ENCODE measurements at places on chromosomes 3 and 15.

GRCh38 chr3:146529021-146529420 is 15.4 kb downstream of the PLSCR1 start:
- DNase-seq = no peak

DNA sequence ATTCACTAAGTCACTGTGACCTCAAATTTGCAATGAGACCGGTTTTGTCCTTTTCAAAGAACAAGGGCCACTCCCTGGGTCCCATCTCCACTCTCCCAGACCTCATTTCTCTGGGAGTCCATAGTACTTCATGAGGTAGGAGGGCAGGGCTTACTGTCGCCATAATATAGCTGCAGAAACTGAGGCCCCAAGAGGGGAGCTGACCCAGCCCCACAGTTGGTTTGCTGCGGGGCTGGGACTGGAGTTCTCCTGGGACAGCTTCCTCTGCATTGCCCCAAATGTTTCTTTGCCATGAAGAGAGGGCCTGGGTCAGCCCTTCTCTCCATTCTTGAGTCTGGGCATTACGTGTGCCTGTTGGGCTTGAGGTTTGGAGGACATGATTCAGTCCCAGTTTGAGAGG is 60.1 kb downstream of the ITGA11 start:
- no peak for DNase-seq

GRCh38 chr3:159950156-159950898 is 38.3 kb upstream of the IL12A start:
- DNase-seq = no peak

DNA sequence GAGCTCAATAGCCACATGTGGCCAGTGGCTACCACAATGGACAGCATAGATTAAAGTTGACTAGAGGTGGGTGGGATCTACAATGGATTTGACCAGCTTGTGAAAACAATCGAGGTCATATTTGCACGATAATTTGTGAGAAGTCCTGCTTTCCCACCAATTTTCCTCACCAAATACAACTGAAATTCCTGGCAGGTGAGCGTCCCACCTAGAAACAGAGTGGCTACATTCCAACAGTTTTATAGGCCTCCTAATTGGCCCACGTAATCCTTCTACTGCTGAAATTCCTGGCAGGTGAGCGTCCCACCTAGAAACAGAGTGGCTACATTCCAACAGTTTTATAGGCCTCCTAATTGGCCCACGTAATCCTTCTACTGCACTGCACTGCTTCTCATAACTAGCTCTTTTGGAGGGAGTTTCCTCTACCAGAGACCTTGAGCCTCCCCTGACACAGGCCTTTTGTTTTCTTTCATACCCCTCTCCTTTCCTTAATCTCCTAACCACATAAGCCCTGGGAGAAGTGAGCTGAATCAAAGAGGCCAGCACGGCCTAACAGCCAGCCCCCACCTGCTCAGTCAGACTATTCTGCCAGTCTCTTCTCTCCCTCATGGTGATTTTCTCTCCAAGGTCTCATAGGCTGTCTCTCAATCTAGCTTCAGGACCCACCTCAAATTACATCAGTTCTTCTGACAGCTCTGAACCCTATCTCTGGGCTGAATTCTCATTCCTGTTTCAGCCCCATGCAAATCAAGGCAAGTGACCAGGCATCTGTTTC is 80.2 kb downstream of the BFSP2 start:
- no peak for DNase-seq

- DNase-seq = no peak
Measured at GRCh38 chr3:180332608-180333007, 269.4 kb upstream of the TTC14 start.

GRCh38 chr15:92650256-92650655 is 5.3 kb downstream of the FAM174B start:
- no peak for DNase-seq

GRCh38 chr3:24550588-24550987 is 55.9 kb upstream of the THRB start:
- no peak for DNase-seq

GRCh38 chr3:157059661-157060060 is 100.3 kb downstream of the CCNL1 start:
- no peak for DNase-seq

DNA sequence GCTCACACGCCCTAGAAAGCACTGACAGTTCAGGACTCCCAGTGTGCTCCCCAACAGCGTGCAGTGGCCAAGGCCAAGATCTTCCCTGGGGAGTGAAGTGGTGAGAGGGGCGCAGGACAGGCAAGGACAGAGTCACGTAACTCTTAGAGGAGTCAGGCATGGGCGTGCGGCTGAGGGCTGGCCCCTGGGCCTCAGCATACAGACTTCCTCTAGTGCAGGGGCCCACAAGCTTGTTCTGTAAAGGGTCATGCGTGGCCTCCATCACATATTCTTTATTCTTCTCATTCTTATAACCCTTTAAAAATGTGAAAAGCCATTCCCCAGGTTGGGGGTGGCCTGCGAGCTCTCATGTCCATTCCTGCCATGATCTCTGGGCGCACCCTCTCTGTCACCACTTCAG is 25.2 kb downstream of the TMEM43 start:
- DNase-seq = no peak

DNA sequence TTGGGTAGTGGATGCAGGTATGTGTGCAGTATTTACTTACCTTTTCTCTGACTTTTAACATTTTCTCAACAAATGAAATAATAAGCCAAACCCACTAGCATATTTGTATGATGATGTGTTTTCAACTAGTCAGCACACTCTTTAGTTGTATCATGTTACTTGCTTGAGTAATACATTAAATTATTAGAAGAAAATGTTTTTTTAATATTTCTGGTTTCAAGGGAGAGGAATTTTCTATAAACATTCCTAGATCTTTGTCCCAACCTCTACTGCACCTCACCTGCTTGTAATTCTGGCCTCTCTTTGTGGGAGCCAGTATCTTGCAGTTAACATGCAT is 161.8 kb upstream of the CBLB start:
- DNase-seq = no peak

GRCh38 chr3:136277115-136277514 is 27.0 kb downstream of the PCCB start:
- no peak for DNase-seq

- no peak for DNase-seq
Measured at GRCh38 chr15:95857758-95858157, 472.7 kb upstream of the NR2F2 start.

DNA sequence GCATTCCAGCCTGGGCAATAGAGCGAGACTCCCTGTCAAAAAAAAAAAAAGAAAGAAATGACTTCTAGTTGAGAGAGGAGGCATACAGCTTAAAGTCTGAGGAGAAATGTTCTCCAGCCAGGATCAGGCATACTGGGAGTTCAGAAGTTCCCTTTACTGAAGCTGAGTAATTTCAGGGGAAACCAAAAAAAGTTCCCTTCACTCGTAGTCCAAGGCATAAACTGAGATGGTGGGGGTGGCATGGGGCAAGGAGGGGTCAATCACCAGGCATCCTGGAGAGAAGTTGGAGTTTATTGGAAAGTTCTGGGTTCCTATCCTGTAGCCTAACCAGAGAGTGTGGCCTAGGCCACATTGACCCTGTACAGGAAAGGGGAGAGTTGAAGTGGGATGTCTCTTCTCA is 5.9 kb downstream of the GPX1 start:
- DNase-seq = no peak

GRCh38 chr3:16785465-16785864 is 99.3 kb upstream of the PLCL2 start:
- DNase-seq = no peak

DNA sequence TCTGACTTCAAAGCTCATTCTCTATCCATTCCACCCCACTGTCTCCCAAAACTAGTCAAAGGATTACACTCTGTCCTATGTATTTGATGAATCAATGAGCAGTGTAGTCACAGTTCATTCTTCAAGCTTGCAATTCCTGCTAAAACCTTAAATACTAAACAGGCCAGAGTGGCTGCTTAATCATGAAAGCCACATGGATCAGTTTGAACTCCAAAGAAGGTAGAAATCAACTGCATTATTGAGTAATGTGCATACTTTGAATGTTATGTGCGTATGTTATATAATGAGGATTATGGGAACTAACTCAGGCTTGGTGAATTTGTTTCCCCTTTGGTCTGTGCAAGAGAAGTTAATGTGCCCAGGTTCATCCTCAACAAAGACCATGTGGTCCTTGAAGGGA is 45.4 kb downstream of the PRICKLE2 start:
- no peak for DNase-seq

- DNase-seq = no peak
Measured at GRCh38 chr3:46423588-46423987, 16.5 kb downstream of the CCRL2 start.

- no peak for DNase-seq
Measured at GRCh38 chr3:186217820-186218164, 108.9 kb upstream of the ETV5 start.

- DNase-seq = no peak
Measured at GRCh38 chr15:73887481-73887880, 14.1 kb downstream of the TBC1D21 start.

GRCh38 chr3:65837604-65838003 is 201.1 kb downstream of the MAGI1 start:
- DNase-seq = no peak

- DNase-seq = no peak
Measured at GRCh38 chr15:22925875-22926274, 54.3 kb downstream of the CYFIP1 start.

DNA sequence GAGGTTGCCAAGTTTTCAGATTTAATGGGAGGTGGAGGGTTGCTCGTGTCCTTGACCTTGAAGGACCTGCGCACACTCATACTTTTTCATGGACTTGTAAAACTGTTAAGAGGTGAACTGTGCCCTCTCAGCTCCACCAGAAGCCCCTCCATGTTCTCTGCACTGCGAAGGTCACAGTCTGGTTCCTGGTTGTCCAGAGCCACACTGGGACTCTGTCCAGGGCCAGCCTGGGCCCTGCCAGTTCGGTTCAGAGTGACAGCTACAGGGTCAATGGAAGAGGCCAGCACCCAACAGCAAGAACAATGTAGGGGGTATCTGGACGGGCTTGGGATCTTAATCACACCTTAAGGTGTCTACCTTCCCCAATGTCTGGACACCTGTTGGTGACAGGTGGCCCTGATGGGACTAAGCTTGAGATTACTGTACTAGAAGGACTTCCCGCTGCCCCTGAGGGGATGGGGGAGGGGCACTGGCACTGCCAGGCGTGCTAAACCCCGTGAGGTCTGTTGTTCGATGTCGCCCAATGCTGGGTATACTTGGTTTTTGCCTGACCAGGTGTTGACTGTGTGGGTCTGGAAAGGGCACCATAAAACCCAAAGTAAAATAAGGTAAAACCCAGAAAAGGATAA is 34.7 kb downstream of the GRK7 start:
- no peak for DNase-seq

DNA sequence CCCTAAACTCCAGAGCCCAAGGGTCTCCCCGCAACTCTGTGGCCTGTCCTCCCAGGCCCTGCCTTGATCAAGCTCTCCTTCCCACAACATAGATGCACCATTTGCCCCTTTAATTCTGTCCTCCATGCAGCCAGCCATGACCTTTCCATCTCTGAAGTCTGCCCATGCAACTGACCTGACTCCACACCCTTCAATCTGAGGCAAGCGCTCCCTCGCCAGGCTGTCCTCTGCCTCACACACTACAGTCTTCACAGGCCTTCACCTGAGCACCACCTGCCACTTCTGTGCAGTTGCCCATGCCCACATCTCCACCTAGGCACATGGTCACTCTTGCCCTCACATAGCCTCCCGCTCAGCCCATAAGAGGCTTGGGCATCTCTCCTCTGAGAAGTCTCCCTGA is 244.0 kb downstream of the OCA2 start:
- no peak for DNase-seq

- DNase-seq = no peak
Measured at GRCh38 chr3:144963810-144964209, 992.2 kb downstream of the DIPK2A start.

GRCh38 chr3:87145553-87145952 is 81.6 kb upstream of the CHMP2B start:
- no peak for DNase-seq

- DNase-seq = no peak
Measured at GRCh38 chr15:89299896-89300295, 34.7 kb downstream of the POLG start.

DNA sequence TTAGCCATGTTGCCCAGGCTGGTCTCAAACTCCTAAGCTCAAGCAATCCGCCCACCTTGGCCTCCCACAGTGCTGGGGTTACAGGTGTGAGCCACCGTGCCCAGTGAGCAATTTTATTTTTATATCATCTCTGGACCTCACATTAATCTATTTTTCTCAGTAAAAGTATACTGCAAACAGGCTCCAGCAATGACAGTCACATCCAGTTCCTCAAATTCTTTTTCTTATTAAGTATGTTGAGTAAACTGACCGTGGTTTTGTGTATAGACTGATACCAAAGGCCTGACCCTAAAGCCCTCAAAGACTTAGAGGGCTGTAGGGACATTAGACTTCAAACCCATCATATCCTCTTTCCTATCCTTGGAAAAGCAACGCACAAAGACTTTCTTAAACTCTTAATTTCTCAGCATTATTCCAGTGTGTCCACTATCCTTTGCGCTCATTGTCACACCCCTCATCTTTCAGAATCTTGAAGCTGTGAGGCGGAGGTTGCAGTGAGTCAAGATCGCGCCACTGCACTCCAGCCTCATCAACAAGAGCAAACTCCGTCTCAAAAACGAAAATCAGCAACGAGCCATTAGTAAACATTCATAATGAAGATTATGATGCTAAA is 2.0 kb downstream of the NGLY1 start:
- DNase-seq = no peak

Data from stimulated activated CD4-positive, alpha-beta T cell treated with anti-CD3 and anti-CD28 coated beads, Interleukin-12 subunit alpha, Interleukin-12 subunit beta, amount 100 ng/mL, for 48 hours (primary cell).